ENCODE measurements at places on chromosomes 7 and 10.

- DNase-seq = no peak
These were observed 13.3 kb downstream of the GSAP start for GRCh38 chr7:77402818-77403217.

DNA sequence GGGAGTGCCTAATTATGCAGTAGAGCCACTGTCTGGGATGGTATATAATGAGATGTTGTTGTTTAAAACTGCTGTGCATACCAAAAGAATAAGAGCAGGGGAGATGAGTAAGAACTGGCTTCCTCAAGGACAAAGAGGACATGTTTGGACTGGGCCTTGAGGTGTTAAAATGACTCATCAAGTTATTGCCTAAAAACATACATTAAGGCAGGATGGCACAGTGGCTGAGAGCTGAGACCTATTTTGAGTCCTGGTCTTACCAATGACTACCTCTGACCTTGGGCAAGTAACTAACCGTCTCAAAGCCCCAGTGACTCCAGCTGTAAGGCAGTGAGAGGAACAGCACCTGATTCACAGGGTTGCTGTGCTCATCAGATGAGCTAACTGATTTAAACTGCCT lies 71.1 kb downstream of the CFAP58 start:
- DNase-seq = no peak

DNA sequence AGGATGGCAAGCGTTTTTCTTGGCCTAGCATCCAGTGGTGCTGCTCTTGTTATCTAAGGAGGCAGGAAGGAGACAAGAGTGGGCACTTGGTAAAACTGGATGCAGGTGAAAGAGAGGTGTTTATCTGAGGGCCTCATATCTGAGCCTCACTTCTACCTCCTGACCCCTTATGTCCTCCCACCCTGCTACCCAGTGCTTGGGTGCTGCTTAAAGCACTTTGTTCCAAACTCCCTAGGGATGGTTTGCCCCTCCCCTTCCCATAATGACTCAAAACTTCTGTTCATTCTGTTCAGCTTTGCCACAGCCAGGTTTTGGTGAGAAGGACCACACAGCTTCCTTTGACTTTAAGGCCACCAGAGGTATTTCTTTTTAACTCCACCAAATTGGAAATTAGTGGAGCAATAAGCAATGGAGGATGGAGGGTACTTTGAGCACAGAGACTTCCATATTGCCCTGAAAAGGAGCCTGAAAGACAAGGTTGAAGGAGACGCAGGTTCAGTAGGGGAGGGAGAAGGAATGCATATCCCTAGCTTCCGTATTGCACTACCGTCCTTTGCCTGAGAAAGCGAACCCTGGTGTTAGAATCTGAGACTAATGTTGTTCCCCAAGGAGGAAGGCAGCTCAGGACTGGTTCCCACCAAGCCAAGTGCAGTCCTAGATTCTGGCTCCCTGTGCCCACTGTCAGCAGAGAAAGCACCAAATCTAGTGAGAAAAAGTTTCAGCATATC lies 30.1 kb downstream of the ENTPD1 start:
- no peak for DNase-seq

- no peak for DNase-seq
These were observed 32.5 kb downstream of the RHEB start for GRCh38 chr7:151487228-151487627.

GRCh38 chr7:80279760-80280159 lies 145.1 kb downstream of the GNAI1 start:
- DNase-seq = no peak

DNA sequence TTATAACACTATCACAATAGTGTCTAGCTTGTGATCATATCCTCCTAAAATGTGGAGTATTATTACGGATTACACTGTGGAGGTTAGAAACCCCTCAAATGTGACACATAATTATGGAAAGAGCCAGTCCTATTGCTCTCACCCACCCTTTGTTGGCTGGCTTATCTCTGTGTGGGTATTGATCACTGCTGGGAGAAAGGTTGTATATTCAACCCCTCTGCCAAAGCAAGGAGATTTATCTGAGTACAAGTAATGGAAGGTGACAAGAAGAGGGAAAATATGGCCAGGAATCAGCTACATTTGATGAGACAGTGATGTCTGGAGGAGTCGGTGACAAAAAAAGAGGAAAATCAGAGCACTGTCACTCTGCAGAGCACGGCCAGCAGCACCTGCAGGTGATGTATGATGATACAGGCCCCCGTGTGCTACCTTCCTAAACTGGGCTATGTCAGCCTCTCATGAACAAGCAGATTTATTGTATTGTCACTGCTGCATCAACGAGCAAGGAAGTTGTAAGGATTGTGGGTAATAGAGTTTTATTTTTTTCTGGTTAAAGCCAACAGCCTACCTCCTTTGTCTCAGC lies 235.3 kb downstream of the PHF14 start:
- no peak for DNase-seq
